Stimulated activated CD4-positive, alpha-beta T cell treated with anti-CD3 and anti-CD28 coated beads, Interleukin-15, amount 100 ng/mL, for 1 hour (primary cell): ENCODE measurements at places on chromosomes 2 and 18.

DNA sequence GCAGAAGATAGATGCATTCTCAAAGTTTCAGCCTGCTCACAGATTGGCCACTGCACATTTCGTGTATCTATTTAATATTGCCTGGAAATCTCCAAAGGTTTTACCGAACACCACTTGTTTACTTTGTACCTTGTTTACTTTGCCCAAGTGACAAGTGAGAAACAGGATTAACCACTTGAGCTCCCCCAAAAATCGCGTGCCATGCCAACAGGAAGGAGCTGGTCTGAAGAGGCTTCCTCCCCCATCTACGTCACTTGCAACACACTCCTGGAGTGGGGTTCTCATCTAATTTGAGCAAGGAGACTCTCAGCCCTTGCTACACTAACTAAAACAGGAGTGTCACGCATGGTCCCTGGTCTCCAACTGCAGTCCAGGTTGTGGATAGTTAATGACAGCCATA is 212.5 kb upstream of the TMEM200C start:
- DNase-seq = no peak

DNA sequence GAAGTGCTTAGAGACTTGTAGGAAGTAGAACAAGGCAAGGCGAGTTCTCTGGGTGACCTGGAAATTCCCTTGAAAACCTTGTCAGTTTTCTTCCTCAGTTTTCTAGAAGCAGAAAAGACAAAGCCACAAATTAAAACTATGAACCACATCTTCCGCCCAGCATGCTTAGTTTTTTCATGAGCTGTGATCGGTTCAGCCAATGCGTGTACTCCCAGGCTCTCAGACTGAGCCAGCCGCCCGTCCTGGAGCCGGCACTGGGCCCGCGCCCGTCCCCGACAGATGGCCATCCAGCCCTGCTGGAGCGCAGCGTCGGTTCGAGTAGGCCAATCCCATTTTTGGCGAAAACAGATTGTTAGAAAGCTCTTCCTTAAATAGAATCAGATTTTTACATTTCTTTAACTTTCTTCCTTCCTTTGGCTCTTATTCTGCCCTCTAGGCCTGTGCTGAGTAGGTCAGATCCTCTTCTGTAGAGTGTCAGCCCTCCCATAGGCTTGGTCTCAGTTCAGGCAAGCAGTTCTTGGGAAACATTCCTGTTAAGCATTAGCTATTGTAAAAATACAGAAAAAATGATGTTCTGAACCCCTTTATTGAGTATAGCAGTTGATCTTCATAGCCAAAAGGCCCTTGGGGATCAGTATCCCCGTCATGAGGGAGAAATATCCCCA is 112.5 kb downstream of the NCK2 start:
- no peak for DNase-seq

DNA sequence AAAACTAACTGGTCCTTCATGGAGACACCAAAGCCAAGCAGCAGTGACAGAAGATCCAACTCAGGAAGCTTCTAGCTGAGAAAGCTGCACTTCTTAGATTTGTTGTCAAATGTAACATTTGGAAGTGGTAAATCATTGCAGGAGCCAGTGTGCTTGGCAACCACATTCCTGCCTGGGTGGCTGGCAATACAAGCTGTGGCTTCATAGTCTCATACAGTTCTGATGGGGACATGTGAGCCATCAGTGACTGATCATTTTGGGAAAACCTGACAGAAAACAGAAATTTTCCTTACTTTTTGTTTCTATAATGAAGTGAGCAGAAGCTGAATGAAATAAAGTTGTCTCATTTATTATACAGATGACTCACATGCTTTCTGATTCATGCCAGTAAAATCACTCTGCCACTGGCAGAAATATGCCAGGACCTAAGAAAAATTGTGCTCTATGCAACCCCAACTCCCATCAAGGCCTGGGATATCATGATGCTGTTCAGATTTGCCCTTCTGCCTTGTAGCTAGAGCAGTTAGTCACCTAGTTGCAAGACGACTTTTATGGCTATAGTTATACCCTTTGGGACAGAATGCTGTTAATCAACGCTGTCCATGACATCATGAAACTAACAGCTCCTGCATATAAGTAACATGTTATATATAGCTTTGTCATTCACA is 508.1 kb downstream of the ADCYAP1 start:
- no peak for DNase-seq

DNA sequence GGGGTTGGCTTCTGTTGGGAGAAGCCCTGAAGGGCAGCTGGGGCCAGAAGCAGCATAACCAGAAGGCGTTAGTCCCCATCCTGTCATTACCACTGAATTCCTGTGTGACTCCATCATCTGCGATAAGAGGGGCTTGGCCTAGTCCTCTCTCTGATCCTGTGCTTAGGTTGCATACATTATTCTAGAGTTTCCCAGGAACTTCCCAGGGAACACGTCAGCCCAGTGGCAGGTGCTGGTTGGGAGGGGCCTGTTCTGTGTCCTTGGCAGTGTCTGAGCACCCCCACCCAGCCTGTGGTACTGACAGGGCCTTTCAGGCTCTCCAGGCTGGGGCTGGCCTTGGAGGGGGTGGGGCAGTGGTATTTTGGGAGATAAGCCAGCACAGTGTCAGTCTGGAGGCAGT is 4.5 kb upstream of the TOGARAM2 start:
- no peak for DNase-seq

- DNase-seq = no peak
Observed at GRCh38 chr2:1748741-1749488, 4.6 kb upstream of the PXDN start.

DNA sequence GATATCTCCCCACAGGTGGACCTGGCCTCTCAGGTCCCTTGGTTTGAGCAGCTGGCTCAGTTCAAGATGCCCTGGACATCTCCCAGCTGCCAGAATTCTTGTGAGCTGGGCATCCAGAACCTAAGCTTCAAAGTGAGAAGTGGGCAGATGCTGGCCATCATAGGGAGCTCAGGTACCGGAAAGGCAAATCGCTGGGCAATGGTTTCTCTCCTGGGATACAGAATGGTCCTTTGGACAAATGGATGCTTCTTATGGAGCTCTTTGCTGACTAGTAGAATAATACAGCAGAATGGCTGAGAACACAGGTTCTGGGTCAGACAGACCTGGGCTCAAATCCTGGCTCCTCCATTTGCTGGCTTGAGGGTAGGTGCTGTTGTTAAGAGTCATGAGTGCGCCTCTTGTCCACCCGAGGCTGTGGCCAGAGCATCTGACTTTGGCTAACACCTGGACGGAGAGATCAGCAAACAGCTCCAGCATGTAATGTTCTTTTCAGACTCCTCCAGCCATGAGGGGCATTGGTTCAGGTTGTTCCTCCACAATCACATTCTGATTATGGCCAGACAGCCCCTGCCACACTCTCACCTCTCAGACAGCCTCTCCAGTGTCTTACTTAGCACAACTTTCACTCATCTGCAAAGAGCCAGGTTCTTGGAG is 7.5 kb downstream of the ABCG8 start:
- DNase-seq = no peak

GRCh38 chr2:205405752-205406151 is 276.5 kb upstream of the NRP2 start:
- DNase-seq = no peak

GRCh38 chr18:49250816-49251388 is 209.5 kb downstream of the DYM start:
- DNase-seq = no peak

- DNase-seq = no peak
Observed at GRCh38 chr2:237876532-237876931, 17.1 kb downstream of the RAMP1 start.

DNA sequence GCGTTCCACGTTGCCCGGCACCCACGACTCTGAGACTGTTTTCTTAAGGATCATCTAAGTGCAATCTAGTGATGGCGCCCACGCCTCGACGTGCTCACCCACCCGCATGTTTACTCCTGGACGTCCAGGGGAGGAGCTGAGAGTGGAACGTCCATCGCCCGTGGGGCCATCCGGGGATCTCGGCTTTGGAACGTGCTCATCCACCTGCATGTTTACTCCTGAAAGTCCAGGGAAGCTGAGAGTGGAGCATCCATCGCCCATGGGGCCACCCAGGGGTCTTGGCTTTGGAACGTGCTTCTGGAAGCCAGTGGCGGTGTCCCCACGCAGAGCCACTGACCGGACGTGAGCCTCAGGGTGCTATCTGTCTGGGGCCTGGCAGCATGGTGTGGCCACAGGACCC is 45.6 kb upstream of the SALL3 start:
- DNase-seq = no peak

- no peak for DNase-seq
Observed at GRCh38 chr2:25479761-25480160, 138.0 kb upstream of the DNMT3A start.

GRCh38 chr2:219968685-219969345 is 341.4 kb downstream of the SLC4A3 start:
- DNase-seq = no peak

DNA sequence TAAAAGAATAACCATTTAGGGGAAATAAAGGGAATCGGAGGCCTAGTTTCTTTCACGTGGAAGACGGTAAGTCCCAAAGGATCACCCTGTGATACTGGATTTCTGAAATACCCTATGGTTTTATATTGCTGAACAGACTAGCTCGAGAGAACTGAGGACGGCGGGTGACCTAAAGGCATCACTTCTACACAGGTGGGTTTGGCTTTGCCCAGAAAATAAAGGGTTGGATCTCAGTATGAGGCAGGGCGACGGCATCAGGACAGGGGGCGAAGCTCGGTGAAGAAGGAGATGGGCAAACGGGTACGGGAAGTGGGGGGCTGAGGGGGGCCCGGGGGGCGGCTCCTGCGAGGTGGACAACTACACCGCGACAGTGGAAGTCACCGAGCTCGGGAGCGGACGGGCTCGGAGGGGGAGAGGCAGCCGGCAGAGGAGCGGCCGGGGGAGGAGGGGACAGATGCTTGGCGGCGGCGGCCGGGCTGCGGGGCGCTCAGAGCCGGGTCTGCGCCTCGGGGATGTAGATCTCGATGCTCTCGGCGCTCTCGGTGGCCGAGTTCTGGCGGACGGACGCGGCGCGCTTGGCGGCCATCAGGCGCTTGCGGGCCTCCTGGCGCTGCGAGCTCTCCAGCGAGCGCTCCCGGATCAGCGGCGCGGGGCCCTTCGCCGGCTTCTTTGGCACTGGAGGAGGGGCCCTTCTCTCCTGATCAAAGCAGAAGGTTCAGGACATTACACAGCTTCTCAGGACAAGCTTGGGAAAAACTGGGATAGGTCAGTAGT is 48.9 kb downstream of the TGIF1 start:
- DNase-seq = no peak

- DNase-seq = no peak
Observed at GRCh38 chr18:45974088-45974536, 7.0 kb upstream of the EPG5 start.

DNA sequence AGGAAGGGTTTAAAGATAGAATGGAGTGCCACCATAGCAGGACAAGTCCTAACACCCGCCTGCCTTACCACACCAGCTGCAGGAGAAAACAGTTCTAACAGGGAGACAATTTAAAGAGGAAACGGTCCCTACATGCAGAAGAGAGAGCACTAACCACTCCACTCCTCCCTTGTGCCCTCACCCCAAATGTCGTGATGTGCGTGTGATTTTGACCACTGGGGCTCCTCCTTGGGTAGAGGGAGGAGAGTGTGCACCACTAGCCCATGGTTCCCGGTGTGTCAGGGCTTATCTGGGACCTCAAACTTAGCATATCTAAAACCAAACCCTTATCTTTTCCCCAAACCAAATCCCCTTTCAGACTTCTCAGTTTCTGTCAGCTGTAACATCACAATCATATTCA is 105.5 kb upstream of the CCDC68 start:
- no peak for DNase-seq

GRCh38 chr18:38940863-38941531 is 1375.4 kb upstream of the CELF4 start:
- no peak for DNase-seq

DNA sequence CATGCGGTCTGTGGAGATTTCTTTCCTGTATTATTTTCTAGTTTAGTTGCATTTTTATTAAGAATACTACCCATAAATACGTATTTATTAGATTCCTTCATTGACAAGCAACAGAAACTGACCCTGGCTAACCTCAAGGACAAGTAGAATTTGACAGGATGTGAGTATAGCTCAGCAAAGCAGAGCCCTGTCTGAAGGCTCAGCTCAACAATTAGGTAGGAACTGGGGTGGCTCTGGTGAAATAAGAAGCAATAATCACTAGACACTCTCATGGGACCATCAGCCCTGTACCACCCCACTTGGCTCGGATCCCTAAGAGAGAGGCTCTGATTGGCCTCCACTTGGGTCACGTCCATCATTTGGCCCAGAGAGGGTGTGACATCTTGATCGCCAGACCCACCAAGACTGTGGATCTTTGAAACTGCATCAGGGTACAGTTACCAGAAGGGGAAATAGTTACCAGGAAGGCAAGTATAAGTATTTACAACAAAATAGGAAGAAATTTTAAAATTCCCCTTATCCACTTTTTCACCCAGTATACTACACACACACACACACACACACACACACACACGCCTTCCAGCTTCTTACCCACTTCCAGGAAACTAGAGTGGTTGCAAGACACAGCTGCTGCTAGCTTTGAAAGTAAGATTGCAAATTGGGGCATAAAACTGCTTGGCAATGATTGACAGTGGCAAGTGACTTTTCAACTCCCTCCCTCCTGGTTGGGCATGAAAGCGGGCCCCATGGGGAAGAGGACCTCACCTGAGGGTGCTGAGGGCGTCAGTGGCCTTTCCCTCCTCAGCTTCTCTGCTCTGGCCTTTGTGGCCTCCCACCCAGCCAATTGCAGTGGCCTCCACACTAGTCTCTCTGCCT is 41.8 kb downstream of the KCTD18 start:
- no peak for DNase-seq

DNA sequence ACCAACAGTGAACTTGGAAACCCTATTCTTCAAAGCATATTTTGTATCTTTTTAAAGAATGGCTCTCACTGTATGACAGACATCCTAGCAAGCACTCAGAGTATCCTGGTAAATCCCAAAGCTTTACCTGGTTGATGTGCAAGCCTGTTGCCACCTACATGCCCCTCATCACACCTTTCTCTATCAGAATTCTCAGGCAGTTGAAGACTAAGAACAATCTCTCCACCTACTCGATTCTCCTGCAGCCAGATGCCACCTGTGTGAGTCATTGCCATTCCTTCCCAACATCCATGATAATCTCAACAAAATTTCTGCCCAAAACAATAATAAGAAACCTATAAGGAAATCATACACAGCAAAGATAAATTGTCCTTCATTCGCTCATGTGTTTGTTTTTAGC is 659.8 kb downstream of the BCL11A start:
- no peak for DNase-seq

GRCh38 chr2:187429989-187430388 is 18.1 kb downstream of the CALCRL start:
- no peak for DNase-seq

GRCh38 chr2:226777611-226778010 is 22.0 kb downstream of the IRS1 start:
- no peak for DNase-seq

DNA sequence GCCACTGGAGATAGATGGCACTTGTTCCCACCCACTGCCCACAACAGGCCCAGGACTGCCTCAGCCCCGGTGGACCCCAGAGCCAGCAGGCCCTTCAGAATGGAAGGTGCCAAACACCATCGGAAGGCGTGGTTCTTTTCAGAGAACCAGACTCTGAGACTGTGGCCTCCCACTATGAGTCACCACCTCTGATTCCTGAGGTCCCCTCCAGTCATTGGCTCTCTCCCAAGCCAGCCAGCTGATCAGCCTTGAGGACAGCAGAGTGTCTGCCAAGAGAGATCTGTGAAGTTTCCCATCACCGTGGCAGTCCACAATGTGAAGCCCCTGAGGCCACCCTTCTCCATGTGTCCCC is 10.4 kb upstream of the MAP3K2 start:
- DNase-seq = no peak
